ENCODE measurements at places on chromosomes 12 and 14. TPM values are rescaled to one million over a fixed set of nuclear protein-coding genes. Genes with fewer than 3 reads are reported as not detected.

The MAX gene
- 68.3 TPM for total RNA-seq

The PAH gene
- 8.9 TPM for total RNA-seq

The SDR9C7 gene
- not detected for total RNA-seq

The SLC6A15 gene
- 38.1 TPM for total RNA-seq

The KITLG gene
- total RNA-seq = 7.8 TPM

The TMEM63C gene
- 7.0 TPM for total RNA-seq

The DRAM1 gene
- total RNA-seq = 5.7 TPM

The PPP1R36 gene
- total RNA-seq = 0.93 TPM

The RASSF9 gene
- total RNA-seq = 0.39 TPM

The TDRD9 gene
- total RNA-seq = not detected

The MYF6 gene
- not detected for total RNA-seq

The ST8SIA1 gene
- total RNA-seq = 4.4 TPM

The BCL11B gene
- 5.9 TPM for total RNA-seq

The P2RX2 gene
- total RNA-seq = 0.84 TPM

The CLEC14A gene
- total RNA-seq = 0.13 TPM

The SLC16A7 gene
- total RNA-seq = 4.3 TPM

The KRT80 gene
- not detected for total RNA-seq

The EFS gene
- total RNA-seq = 27.8 TPM

The CBLN3 gene
- total RNA-seq = 0.54 TPM

The SALL2 gene
- total RNA-seq = 360 TPM

The CTSG gene
- not detected for total RNA-seq

The PTPRQ gene
- total RNA-seq = not detected

The TMED8 gene
- total RNA-seq = 13.4 TPM

The VDR gene
- total RNA-seq = 0.65 TPM

The GPN3 gene
- 49.7 TPM for total RNA-seq

The LRFN5 gene
- 5.4 TPM for total RNA-seq

The CLEC1A gene
- total RNA-seq = not detected

The TC2N gene
- total RNA-seq = 36.2 TPM

The HCAR1 gene
- not detected for total RNA-seq

The MOK gene
- 1.7 TPM for total RNA-seq

The PTCSC3 gene
- total RNA-seq = not detected

The RARG gene
- total RNA-seq = 68.9 TPM

The TAS2R8 gene
- total RNA-seq = not detected

The RNFT2 gene
- total RNA-seq = 33.1 TPM

The ATG14 gene
- 10.8 TPM for total RNA-seq

The SIRT4 gene
- 4.1 TPM for total RNA-seq

The ZDHHC22 gene
- 55.2 TPM for total RNA-seq

The NOVA1 gene
- total RNA-seq = 12.7 TPM

The NAV3 gene
- 5.0 TPM for total RNA-seq

The KLRC2 gene
- total RNA-seq = not detected

The FAM186B gene
- total RNA-seq = 0.21 TPM

The RNASE3 gene
- total RNA-seq = not detected

The HOXC10 gene
- total RNA-seq = not detected

The AGAP2 gene
- total RNA-seq = 1.7 TPM

The VASH1 gene
- 7.7 TPM for total RNA-seq

The NANOG gene
- total RNA-seq = 229 TPM

The FSCB gene
- total RNA-seq = not detected

The TMEM132C gene
- 0.59 TPM for total RNA-seq

The MYF5 gene
- not detected for total RNA-seq

The NOS1 gene
- total RNA-seq = 2.0 TPM

The GZMB gene
- total RNA-seq = not detected

The SMCO2 gene
- 0.80 TPM for total RNA-seq

The TAS2R20 gene
- total RNA-seq = 0.54 TPM

The STRAP gene
- total RNA-seq = 251 TPM

The IAPP gene
- not detected for total RNA-seq

The KIF5A gene
- total RNA-seq = 22.8 TPM

The MMP19 gene
- 2.6 TPM for total RNA-seq

The PRIMA1 gene
- total RNA-seq = 4.5 TPM

The OAS3 gene
- total RNA-seq = 0.73 TPM

Data from H1 (cell line).